ENCODE measurements at places on chromosomes 1 and 21.

DNA sequence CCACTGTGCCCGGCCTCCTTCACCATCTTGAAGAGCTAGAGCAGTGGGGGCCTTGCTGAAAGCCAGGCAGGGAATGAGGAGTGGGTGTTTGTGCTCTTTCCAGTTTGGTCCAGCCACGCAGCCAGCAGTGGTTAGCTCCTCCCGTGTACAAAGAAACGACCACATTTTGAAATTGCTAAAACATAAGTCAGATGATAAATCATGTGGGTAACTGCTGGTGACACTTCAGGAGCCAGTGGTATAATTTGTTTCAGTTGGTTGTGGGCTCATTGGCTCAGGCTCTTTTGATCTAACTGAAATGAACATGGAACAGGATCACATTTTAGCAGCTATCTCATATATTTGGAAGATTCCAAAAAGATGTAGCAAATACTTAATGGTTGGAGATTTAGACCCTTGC lies 87.6 kb downstream of the MTR start:
- DNase-seq, result no peak

DNA sequence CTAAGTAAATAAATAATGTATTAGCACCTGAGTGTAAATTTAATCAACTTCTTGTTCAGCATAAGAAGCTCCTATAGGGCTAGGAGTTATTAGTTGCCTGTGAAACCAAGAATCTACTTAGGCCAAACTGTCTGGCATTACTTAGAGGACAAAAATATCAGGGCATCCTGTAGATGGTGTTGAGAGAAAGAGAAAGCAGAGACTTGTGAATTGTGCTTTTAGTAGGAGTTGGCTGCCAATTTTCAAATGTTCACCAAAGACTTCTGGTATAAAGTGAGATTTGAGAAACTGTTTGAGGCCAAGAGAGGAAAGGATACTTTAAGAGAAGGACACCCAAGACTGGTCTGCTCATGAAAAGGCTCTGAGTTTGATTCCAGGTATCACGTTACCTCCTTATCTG lies 315.5 kb upstream of the DEPDC1 start:
- no peak for DNase-seq

- DNase-seq, result no peak
Measured at GRCh38 chr1:164673584-164674214, 114.7 kb downstream of the PBX1 start.

GRCh38 chr1:241827264-241827663 lies 20.7 kb upstream of the EXO1 start:
- no peak for DNase-seq

DNA sequence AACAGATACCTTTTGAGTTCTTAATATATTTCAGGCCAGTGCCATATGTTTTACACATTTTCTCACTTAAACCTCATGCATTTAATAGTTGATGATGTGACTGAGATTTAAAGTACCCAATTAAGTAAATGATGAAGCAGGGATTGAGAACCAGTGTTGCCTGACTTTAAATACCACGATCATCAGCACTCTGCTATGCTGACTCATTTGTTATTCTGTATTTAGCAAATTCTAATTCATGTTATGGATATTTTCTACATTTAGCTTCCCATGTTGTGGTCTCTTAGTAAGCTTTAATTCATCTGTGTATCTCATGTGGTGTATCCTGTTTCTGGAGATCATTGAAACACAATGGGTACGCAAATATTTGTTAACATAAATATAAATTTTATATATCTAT lies 363.0 kb downstream of the PTBP2 start:
- no peak for DNase-seq

- no peak for DNase-seq
Measured at GRCh38 chr1:212689196-212689725, 10.4 kb downstream of the BATF3 start.

- no peak for DNase-seq
Measured at GRCh38 chr1:200342511-200343311, 67.1 kb downstream of the ZNF281 start.

GRCh38 chr1:114034567-114035303 lies 55.5 kb downstream of the OLFML3 start:
- no peak for DNase-seq

- no peak for DNase-seq
Measured at GRCh38 chr1:58874342-58874741, 90.5 kb upstream of the JUN start.

DNA sequence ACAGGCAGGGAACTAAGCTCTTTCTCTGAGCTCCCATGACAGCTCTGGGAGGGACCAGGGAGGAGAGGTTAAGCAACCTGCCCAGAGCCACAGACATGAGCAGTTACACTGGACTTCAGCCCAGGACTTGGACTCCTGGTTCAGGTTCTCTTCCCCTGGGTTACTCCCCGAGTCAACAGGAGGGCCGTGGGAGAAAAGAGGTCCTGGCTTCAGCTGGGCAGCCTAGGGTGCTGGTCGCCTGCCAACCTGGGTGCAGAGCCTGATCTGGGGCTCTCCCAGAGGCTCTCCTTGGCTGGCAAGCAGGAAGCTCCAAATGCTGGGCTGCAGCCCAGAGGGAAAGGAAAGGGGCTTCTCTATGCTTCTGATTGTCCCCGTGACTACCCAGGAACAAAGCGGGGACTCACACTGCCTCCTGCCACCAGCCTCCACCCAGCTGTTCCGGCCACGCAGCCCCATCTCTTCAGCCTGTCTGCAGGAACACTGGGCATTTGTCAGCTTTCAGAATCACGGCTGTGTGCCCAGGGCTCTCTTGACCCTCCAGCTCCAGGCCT lies 141.8 kb downstream of the HIVEP3 start:
- DNase-seq, result no peak

DNA sequence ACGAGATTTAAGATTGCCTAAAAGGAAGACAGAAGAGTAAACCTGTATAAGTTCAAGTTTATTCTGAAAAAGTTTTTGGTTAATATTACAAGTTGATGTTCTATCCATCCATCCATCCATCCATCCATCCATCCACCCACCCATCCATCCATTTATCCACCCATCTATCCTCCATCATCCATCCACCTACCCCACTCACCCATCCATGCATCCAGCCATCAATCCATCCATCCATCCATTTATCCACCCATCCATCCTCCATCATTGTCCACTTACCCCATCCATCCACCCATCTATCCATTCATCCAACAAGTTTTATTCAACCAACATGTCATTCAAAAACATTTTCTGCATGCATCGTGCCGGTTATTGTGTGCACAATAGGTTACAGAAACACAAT lies 89.3 kb downstream of the ZBTB18 start:
- no peak for DNase-seq

GRCh38 chr1:236751935-236752334 lies 43.2 kb upstream of the MTR start:
- DNase-seq, result no peak

- peak; percentile 49 for DNase-seq
Measured at GRCh38 chr1:110339407-110340206, 430 bp downstream of the RBM15 start.

- DNase-seq, result no peak
Measured at GRCh38 chr1:231219422-231220401, 21.3 kb upstream of the GNPAT start.

GRCh38 chr1:116329524-116330341 lies 43.3 kb upstream of the ATP1A1 start:
- no peak for DNase-seq

DNA sequence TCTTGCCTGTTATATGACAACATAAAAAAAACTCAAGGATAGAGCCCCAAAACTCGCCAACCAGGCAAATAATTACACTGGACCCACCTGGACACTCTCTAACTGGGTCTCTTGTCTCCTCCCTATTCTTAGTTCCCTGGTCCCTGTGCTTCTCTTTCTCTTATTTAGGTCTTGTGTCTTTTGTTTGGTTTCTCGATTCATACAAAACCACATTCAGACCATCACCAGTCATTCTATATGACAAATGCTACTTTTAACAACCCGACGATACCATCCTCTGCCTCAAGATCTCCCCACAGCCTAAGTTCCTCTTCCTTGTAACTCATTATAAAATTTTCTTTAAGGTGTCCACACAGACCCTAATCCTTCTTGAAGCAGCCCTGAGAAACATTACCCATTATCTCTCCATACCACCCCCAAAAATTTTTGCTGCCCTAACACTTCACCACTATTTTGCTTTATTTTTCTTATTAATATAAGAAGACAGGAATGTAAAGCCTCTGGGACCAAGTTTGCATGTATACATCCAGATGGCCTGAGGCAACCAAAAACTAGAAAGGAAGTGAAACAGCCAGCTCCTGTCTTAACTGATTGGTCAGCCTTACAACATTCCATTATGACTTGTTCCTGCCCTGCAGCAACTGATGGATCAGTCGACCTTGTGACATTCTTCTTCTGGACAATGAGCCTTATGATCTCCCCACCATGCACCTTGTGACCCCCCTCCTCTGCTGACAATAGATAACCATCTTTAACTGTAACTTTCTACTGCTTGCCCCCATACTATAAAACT lies 638.2 kb downstream of the AMY1C start:
- DNase-seq, result no peak

DNA sequence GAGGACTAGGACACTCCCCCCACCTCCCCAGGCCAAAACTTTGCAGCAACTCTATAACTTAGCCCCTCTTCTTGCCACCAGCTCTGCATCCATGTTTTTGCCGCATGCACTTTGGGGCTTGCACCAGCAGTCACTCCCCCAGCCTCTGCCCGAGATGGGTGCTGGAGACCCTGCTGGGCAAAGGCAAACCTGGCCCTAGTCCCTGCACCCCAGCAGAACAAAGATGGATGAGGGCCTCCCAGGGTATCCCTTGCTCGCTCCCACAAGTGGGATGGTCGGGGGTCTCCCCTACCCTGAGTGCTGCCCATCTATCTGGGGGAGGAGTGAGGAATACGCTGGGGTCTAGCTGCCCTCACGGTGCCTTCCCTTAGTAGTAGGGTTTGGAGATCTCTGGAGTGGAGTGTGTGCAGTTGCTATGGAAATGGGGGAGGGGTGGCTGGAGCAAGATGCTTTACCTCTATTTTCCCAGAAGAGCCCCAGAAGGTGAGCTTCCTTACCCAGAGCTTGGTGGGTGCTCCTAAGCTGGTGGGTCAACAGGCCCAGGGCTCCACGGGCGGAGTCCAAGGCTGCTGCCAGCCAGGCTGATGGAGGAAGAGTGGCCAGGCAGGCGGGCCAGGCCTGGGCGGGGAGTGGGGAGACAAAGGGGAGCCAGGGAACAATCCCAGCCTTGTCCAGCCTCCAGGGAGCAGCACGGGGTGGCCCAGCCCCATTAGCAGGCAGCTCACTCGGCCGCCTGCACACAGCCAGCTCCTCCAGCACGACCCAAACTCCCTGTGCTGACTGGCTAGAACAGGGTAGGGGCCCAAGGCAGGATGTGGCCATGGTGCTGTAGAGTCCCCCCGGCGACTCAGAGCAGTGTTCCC lies at the start of gene PAQR6:
PAQR6 (minus strand) TSS at position 597 of the 863 bp plus-strand sequence. CDS start 1,325 bp downstream, outside the sequence.
- no peak for DNase-seq

GRCh38 chr1:222060210-222060916 lies 318.5 kb upstream of the DUSP10 start:
- no peak for DNase-seq

DNA sequence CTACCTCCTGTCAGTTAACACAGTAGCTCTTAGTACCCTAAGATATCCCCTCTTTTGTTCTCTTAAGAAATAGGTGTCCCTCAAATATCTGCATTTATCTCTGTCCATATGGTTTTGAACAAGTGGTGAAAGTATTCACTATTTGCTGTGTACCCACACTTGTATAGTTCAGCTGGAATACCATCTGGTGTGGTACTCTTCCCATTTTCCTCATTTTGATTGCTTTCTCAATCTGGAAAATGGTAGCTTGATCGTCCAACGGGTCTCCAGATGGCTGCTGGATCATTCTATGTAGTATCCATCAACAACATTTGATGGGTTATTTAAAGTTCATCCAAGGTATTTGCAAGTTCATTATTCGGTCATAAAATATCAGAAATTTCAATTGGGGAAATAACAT lies 100.3 kb upstream of the DPYD start:
- no peak for DNase-seq

GRCh38 chr1:30714025-30714424 lies 9.4 kb downstream of the MATN1 start:
- no peak for DNase-seq

GRCh38 chr1:150579945-150580642 lies 684 bp upstream of the MCL1 start:
- DNase-seq, result no peak

GRCh38 chr1:25642574-25643108 lies 26.1 kb downstream of the MAN1C1 start:
- DNase-seq, result peak; percentile 37

GRCh38 chr1:161943737-161944136 lies 79.9 kb downstream of the OLFML2B start:
- DNase-seq, result no peak

- DNase-seq, result no peak
Measured at GRCh38 chr21:41211060-41211805, 43.3 kb downstream of the BACE2 start.

- no peak for DNase-seq
Measured at GRCh38 chr1:1625824-1626206, 6.2 kb upstream of the MMP23B start.

DNA sequence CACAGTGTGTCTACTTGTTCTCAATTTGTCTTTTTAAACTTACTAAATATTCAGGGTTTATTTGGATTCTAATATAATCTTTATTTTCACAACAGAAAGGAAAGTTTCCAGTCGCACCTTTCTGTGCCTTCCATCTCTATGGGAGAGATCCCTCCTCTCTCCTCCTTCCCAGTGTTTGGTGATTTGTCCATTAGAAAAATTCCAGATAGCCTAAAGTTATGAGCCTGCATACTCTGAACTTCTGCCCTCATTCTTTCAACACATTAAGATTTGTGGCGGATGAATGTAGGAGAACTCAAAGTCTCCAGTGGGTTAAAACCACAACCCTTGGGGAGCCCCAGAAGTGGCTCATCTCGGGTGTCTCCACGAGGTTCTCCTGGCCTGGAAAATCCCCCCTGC lies 3.6 kb downstream of the NHLH2 start:
- DNase-seq, result no peak

DNA sequence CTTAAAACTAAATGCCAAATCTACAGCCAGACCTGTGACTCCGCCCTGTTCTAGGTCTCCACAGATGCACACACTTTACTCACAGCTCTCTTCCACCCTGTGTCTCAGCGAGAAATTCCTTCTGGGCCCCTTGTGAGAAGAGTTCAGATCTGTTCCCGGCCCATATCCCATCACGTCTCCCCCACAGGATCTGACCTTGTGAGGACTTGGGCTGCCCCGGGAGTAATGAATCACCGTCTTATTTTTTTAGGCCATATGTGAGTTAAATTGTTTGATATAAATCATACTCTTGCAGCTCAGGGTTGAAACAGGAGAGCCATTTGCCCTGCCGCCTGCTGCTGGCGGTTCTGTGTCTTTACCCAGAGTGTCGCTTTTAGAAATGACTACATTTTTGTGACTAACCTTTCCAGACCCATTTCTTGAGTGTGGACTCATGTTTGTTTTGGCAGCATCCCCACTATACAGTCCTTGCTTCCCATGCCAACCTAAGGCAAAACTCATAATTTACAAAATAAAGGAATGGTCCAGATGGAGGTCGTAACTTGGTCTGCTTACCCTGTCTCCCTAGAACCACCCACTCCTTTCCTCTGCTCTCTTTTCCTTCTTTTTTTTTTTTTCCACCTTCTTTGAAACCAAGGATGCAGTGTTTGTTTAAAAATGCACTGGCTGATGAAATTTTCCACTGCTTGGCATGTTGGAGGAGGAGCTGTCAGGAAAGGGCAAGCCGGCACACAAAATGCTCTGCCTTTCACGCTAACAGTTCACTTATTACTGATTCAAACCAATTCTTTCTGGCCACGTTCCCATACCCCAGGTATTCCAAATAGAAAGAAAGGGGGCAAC lies 98.0 kb upstream of the C1orf105 start:
- no peak for DNase-seq
